Kidney (tissue), 22 donors: ENCODE measurements at places on chromosomes 7 and 10. TPM values are rescaled to one million over a fixed set of nuclear protein-coding genes. Genes with fewer than 3 reads are reported as not detected.

The ZNF107 gene
- 8.0 TPM for total RNA-seq

The FAM237B gene
- not detected for total RNA-seq

- DNase-seq, result no peak
These were observed 72.6 kb downstream of the PARD3 start for GRCh38 chr10:34742456-34742855.

GRCh38 chr7:133491846-133492652 lies 239.2 kb downstream of the EXOC4 start:
- no peak for DNase-seq

GRCh38 chr7:132368246-132368900 lies 207.9 kb downstream of the PLXNA4 start:
- DNase-seq, result no peak
